Urinary bladder (tissue), 4 donors: ENCODE measurements at places on chromosomes 7 and 10.
A peak's percentile ranks its signal among the peaks of the same experiment; 100 is the strongest.

DNA sequence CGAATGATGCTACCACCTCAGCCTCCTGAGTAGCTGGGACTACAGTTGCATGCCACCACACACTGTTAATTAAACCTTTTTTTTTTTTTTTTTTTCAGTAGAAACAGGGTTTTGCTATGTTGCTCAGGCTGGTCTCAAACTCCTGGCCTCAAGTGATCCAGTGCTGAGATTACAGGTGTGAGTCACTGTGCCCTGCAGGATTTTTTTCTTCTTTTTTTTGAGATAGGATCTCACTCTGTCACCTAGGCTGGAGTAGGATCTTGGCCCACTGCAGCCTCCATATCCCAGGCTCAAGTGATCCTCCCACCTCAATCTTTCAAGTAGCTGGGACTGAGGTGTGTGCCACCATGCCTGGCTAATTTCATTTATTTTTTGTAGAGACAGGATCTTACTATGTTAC, 6.4 kb downstream of the ACTA2 start:
- no peak for DNase-seq

GRCh38 chr10:95896071-95896850, 11.5 kb upstream of the CC2D2B start:
- no peak for DNase-seq

DNA sequence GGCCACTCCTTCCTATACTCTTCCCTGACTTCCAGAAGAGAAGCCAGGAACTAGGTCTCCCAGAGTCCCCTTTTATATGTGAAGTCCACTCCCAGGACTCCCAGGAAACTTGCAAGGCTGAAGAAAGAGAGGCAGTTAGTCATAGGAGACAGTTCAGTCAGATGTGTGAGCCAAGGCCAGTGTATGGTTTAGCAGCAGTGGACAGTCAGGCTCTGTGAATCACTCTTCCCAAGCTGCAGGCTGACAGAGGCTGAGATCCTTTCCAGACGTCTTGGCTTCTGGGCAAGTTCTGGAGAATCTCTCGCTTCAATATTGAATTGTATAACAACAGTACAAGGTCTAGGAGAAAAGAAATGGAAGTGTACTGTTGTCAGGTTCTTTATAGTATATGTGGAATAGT, 26.9 kb downstream of the BLVRA start:
- DNase-seq, result no peak

DNA sequence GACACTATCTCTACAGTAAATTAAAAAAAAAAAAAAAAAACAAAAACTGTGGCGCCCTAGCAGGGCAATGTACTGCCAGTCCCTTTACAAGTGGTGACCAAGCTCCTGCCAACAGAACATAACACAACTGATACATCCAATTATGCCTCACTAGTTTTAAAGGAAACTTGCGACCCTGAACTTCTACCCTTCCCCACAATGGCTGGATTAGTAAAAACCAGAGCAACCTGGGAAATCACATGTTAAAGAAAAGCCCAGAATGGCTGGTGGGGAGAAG, 16.5 kb downstream of the ATE1 start:
- no peak for DNase-seq

- no peak for DNase-seq
Observed at GRCh38 chr7:22675917-22676343, 51.1 kb upstream of the IL6 start.

GRCh38 chr7:44448922-44449583, 41.4 kb downstream of the NUDCD3 start:
- DNase-seq, result no peak

GRCh38 chr10:68628576-68629127, 68.5 kb downstream of the TET1 start:
- no peak for DNase-seq

GRCh38 chr10:71713135-71714030, 6.2 kb downstream of the C10orf105 start:
- no peak for DNase-seq

GRCh38 chr7:116629051-116629463, 42.9 kb upstream of the MET start:
- DNase-seq, result no peak

- DNase-seq, result no peak
Observed at GRCh38 chr10:85492684-85493083, 873.9 kb downstream of the GRID1 start.

- no peak for DNase-seq
Observed at GRCh38 chr10:65891073-65891981, 1034.5 kb upstream of the LRRTM3 start.

DNA sequence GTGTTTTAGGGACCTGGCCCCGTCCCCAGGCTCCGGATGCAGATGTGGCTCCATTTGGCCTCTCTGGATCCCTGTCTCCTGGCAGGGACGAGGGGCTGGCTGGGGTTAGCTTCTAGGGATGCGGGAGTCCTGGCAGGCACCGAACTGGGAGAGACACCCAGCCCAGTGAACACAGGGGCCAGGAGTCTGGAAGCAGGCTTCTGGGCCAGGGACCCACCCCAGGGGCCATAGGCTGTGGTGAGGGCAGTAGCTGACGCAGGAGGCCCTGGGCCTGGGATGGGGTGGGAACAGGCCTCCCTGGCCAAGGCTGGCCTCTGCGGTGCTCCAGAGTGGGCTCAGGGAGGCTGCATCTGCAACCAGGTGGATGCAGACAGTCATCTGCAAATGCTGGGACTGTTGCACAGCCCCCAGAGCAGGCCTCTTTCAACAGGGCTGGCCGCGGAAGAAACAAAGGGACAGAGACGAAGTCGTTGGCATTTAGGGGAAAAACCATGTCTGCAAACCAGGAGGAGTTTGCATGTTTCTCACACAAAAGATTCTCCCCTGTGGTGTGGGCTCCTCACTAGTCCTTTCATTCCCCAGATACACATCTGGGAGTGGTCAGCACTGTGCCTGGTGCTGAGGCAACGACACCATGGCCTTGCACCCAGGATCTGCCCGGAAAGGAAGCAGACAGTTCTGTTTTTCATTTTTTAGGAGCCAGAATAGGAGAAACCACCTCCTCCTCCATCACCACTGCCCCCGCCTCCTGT, 36.4 kb upstream of the ZNF488 start:
- no peak for DNase-seq

GRCh38 chr10:49287689-49288340, 11.2 kb upstream of the C10orf71 start:
- DNase-seq, result no peak

GRCh38 chr7:40014376-40014775, 64.3 kb downstream of the CDK13 start:
- no peak for DNase-seq

DNA sequence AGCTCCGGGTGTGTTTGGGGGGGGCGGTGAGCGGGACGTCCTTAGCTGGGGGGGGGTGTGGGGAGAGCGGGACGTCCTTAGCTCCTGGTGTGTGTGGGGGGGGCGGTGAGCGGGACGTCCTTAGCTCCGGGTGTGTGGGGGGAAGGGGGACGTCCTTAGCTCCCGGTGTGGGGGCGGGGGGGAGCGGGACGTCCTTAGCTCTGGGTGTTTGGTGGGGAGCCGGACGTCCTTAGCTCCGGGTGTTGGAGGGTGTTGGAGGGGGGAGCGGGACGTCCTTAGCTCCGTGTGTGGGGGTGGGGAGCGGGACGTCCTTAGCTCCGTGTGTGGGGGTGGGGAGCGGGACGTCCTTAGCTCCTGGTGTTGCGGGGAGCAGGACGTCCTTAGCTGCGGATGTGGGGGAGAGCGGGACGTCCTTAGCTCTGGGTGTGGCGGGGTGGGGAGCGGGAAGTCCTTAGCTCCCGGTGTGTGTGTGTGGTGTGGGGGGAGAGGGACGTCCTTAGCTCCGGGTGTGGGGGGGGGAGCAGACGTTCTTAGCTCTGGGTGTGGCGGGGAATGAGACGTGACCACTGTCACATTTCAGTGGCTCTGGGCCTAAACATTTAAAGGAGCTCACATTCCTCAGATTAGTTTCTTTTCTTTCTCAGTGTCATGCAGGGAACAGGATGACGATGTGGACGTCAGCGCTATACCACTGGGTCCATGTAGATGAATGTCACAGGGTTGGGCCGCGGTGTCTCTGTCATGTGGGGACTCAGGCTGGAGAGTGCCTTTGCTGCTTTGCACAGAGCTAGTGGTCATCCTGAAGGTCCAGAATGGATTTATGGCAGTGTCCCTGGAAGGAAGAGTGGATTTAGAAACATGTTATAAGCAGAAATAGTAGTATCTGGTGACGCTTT, 7.5 kb downstream of the DYNC2I1 start:
- DNase-seq, result peak; percentile 53

GRCh38 chr10:133459454-133460207, 5.9 kb downstream of the SCART1 start:
- DNase-seq, result no peak

GRCh38 chr10:77898323-77899079, 28.1 kb downstream of the DLG5 start:
- DNase-seq, result peak; percentile 70

DNA sequence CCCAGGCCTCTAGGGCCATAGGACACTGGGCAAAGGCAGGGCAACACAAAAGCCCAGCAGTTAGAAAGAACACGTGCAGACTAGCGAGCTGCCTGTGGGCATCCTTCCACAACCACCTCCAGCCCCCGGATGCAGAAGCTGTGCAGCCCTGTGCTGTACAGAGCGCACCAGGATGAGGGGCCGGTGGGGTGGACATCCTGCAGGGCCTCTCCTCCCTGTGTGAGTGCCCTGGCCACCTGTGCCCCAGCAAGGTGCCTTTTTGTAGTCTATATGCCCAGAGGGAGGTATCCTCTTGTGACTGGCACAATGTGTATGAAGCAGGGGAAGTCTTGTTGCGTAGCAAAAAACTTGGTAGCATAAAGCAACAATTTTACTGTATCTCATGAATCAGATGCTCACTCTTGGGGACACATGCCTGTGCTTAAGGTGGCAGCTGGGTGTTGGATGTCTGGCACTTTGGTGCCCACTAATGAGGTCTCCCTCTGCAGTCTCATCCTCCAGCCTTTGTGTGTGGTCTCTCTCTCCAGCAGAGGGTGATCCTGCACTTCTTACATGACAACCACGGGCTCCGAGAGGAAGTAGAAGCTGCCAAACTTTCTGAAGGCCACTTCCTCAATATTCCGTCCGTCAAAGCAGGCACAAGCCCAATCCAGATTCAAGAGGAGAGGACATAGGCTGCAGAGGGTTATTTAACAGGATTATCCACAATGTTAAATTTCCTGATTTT, 8.7 kb downstream of the NCAPG2 start:
- no peak for DNase-seq

- DNase-seq, result no peak
Observed at GRCh38 chr7:50502947-50503346, 52.8 kb upstream of the FIGNL1 start.

GRCh38 chr10:96767611-96768010, 47.3 kb upstream of the PIK3AP1 start:
- DNase-seq, result no peak

- no peak for DNase-seq
Observed at GRCh38 chr7:17985473-17986239, 42.0 kb downstream of the PRPS1L1 start.

- no peak for DNase-seq
Observed at GRCh38 chr7:16046041-16046440, 359.6 kb upstream of the MEOX2 start.

DNA sequence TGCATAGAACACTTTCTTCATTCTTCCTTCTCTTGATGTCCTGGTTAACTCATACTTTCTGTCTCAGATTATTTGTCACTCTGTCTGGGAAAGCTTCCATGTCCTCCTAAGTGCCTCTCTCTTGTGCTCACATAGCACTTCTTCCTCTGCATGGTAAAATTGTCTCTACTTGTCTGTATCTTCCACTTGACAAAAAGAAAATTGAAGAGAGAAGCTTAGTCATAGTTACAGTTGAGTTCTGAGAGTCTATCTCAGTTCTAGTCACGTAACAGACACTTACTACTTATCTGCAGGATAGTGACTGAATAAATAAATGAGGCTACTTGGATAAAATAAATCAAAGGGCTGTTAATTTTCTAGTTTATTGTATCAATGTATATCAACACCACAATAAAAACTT, 458.1 kb downstream of the HTR7 start:
- DNase-seq, result no peak

GRCh38 chr7:37081436-37081835, 357.1 kb upstream of the AOAH start:
- DNase-seq, result no peak

GRCh38 chr7:91344911-91345310, 80.7 kb downstream of the FZD1 start:
- DNase-seq, result no peak

DNA sequence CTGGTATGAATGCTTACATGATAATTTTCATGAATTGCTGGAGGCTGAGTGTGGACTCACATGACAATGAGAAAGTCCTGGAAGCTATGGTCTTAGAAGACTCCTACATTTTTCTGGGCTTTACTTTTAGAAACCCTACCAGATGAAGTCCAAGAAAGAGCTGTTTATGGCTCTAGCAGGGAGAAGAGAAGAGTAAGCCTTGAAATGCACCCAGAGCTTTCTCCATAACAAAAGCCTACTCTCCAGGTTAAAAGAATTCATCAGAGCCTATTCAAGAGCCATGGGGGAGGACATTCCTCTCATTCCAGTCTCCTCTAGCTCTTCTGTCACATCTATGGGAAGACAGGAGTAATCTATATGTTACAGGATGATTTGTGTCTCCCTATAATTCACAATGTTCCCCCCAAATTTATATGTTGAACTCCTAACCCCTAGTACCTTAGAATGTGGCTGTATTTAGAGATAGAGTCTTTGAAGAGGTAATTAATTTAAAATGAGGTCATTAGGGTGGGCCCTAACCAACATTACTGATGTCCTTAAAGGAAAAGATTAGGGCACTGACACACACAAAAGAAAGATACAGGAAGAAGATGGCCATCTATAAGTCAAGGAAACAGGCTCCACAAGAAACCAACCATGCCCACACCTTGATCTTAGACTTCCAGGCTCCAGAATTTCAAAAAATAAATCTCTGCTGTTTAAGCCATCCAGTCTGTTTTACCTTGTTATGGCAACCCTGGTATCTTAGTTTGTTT, 193.8 kb upstream of the PTER start:
- no peak for DNase-seq

GRCh38 chr10:9239298-9239697, 1184.8 kb downstream of the GATA3 start:
- DNase-seq, result peak; percentile 73

DNA sequence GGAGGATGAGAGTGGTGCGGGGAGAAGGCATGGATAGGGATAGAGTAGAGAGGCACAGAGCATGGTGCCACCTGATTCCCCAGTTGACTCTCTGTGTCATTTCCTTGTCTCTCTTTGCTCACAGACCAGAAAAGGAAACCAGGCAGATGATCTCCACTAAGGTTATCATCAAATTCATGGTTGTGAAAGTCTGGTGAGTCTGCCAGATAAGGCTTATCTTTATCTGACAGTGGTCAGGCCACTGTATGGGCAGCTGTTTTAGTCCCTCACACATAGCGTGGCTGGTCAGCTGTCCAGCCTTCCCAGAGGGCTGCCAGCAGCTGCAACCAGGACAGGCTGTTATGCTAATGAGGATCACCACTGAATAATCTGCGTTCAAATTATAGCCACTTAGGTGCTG, 99.0 kb downstream of the ADRA2A start:
- no peak for DNase-seq

GRCh38 chr7:92799446-92800211, 36.7 kb downstream of the CDK6 start:
- DNase-seq, result no peak

- no peak for DNase-seq
Observed at GRCh38 chr7:11228515-11228914, 254.8 kb downstream of the PHF14 start.
